ENCODE measurements at places on chromosomes 12 and 14. TPM values are rescaled to one million over a fixed set of nuclear protein-coding genes. Genes with fewer than 3 reads are reported as not detected.

ART4 gene
- total RNA-seq: not detected

CIT gene
- 4.1 TPM for total RNA-seq

CREBL2 gene
- 13.0 TPM for total RNA-seq

STAB2 gene
- total RNA-seq: not detected

SPIC gene
- total RNA-seq: not detected

ACSM4 gene
- total RNA-seq: not detected

KRT3 gene
- total RNA-seq: not detected

All from MG63 (cell line).